ENCODE measurements at places on chromosomes 2 and 18.
A peak's percentile ranks its signal among the peaks of the same experiment; 100 is the strongest.

GRCh38 chr2:101560780-101561315, 85.9 kb upstream of the RFX8 start:
- DNase-seq = no peak
- H3K27me3 ChIP-seq = peaks cover 9% of the 10 kb centered on the region
- H3K27ac ChIP-seq = no peak overlapping the region
- H3K4me1 ChIP-seq = peaks cover 21% of the 10 kb centered on the region
- H3K36me3 ChIP-seq = peaks cover 6% of the 10 kb centered on the region

GRCh38 chr2:212299943-212300342, 238.7 kb downstream of the ERBB4 start:
- no peaks in the 10 kb centered on the region for H3K36me3 ChIP-seq
- H3K4me3 ChIP-seq = no peak overlapping the region
- no peaks in the 10 kb centered on the region for H3K27me3 ChIP-seq
- H3K4me1 ChIP-seq = no peaks in the 10 kb centered on the region

DNA sequence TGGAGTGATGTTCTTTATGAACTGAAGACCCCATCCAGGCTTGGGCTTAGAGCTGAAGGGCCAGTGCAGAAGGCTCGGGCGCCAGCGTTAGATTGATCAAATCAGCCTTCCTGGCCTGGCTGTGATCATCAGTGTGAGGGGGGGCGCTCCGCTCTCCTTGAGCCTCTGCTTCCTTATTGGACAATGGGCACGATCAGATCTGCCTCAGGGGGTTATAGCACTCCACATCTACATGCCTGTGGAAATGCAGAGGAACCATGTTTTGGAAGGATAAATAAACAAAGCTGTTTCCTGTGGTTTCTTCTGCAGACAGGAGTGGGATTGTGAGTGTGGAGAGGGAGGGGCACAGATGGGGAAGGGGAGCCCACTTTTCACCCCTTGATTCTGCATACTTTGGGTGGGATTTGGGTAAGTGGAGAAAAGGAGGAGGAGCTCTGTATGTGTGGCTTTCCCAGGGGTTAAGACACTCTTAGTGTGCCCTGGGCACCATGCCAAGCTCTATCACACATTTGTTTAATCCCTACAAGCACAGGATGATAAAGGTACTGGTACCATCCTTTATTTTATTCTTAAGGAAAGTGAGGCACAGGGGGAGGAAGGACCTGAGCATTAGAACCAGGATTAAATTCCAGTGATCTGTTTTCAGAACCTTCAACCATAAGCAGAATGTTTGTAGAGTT, 150.5 kb downstream of the EN1 start:
- H3K36me3 ChIP-seq = no peaks in the 10 kb centered on the region
- H3K27me3 ChIP-seq = peaks cover 11% of the 10 kb centered on the region
- H3K27ac ChIP-seq = no peak overlapping the region
- no peak for DNase-seq
- H3K4me3 ChIP-seq = no peak overlapping the region

DNA sequence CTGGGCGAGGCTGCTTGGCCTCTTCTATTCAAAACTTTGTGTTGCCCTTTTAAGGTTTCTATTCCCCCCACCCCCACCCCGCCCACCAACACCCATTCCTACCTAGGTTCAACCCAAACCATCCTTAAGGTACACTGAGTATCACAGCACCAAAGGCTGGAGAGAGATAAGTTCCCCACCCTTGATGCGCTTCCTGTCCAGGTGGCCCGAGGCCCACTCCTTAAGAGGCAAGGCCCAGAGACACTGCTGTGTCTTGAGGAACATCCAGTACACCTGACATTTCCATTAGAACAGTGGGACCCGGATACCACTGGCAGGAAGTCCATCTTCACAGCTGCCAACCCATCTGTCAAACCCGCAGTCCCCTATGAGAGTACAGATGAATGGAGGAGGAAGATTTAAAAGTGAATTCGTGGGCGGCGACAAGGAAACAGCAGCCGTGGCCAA, 277 bp upstream of the INPP1 start:
- H3K4me3 ChIP-seq = peak overlapping the region; percentile 85
- DNase-seq = no peak
- no peaks in the 10 kb centered on the region for H3K27me3 ChIP-seq
- no peaks in the 10 kb centered on the region for H3K36me3 ChIP-seq
- peak overlapping the region; percentile 82 for H3K27ac ChIP-seq
- peaks cover 27% of the 10 kb centered on the region for H3K4me1 ChIP-seq

- H3K27ac ChIP-seq = no peak overlapping the region
- peaks cover 29% of the 10 kb centered on the region for H3K4me1 ChIP-seq
- no peak overlapping the region for H3K4me3 ChIP-seq
- H3K27me3 ChIP-seq = no peaks in the 10 kb centered on the region
- no peak for DNase-seq
Measured at GRCh38 chr18:56649996-56650395, 1.2 kb upstream of the WDR7 start.

DNA sequence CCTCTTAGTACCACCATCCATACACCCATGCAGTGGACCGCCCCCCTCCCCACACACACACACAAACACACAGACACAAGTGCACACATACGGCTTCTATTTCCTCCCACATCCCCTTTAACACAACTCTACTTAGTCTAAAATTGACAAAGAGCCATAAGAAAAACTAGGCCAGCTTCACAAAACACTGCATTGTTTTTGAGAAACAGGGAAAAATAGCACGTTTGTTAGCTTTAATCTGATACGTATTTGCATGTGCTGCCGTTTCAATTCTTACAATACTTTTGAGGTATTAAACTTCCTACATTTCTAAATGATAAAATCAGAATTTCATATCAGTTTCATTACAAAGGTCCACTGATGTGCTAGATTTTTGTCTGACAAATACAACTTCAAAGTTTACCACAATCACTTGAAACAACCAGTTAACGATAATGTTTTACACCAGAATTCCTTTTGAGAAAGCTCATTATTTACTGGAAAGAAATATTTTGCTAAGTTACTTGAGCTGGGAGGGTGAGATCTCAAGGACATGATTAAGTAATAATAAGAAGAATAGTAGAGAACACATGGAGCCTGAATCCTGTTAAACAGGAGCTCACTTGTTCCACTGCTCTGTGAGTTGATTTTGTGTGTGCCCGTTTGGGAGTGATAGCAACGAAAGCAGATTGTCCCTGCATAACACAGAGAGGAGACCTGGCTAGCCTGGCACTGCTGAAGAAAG, 74.5 kb downstream of the MOGAT1 start:
- DNase-seq = no peak
- no peak overlapping the region for H3K4me3 ChIP-seq
- H3K27me3 ChIP-seq = no peaks in the 10 kb centered on the region
- peak overlapping the region; percentile 34 for H3K27ac ChIP-seq
- no peaks in the 10 kb centered on the region for H3K36me3 ChIP-seq
- peaks cover 36% of the 10 kb centered on the region for H3K4me1 ChIP-seq

DNA sequence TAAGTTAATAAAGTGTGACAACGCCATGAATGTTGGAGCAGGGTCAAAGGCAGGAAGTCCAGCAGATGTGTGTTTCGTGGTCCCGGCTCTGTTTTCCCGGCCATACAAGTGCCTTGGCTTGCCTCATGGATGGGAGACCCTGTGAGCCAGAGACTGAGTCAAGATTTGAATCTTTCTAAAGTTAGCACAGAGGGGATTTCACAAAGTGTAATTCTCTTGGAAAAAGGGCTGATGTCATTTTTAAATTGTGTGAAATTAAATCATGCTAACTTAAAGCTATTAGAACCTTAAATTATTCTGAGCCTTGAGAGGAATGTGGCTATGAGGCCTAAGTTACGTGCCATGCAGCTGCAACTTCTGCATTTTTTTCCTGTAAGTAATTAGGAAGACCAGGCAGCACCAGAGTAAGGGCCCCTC, 38.3 kb upstream of the RALBP1 start:
- H3K36me3 ChIP-seq = no peaks in the 10 kb centered on the region
- H3K27me3 ChIP-seq = peaks cover 4% of the 10 kb centered on the region
- H3K4me1 ChIP-seq = peaks cover 20% of the 10 kb centered on the region

- no peaks in the 10 kb centered on the region for H3K36me3 ChIP-seq
- H3K27me3 ChIP-seq = no peaks in the 10 kb centered on the region
- no peak overlapping the region for H3K27ac ChIP-seq
- peaks cover 28% of the 10 kb centered on the region for H3K4me1 ChIP-seq
Measured at GRCh38 chr2:201254081-201254730, 6.1 kb upstream of the CASP8 start.

DNA sequence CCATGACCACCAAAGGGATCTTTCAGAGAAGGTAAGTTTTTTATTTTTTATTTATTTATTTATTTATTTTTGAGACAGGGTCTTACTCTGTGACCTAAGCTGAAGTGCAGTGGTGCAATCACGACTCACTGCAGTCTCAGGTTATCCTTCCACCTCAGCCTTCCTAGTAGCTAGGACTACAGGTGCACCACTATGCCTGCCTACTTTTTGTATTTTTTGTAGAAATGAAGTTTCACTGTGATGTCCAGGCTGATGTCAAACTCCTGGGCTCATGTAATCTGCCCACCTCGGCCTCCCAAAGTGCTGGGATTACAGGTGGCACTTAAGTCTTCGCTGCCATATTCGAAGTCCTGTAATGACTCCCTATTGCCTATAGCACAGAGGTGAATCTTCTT, 342.5 kb downstream of the CYRIA start:
- H3K4me1 ChIP-seq = no peaks in the 10 kb centered on the region
- H3K27ac ChIP-seq = no peak overlapping the region
- H3K27me3 ChIP-seq = no peaks in the 10 kb centered on the region
- H3K4me3 ChIP-seq = no peak overlapping the region
- DNase-seq = no peak

DNA sequence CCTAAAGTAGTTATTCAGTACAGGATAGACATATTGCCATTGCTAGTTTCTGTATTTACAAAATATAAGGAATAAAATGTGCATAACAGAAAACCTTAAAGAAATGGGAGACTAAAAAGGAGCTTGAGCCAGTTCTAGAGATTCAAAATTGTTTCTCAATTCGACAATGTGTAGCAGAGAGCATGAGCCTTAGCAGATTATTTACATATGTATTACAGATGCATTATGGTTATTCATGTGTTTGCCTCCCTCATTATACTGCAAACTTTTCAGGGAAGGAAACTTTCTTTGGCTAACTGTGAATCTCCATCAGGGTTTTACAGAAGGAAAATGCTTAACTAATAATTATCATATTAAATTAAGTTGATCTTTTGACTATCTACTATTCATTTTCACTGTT, 854.4 kb upstream of the SLC39A10 start:
- H3K36me3 ChIP-seq = 0 out of 2 replicates have a peak, but pooled peaks cover 5% of the 10 kb centered on the region
- H3K27me3 ChIP-seq = no peaks in the 10 kb centered on the region
- no peak overlapping the region for H3K27ac ChIP-seq
- H3K4me1 ChIP-seq = no peaks in the 10 kb centered on the region
- no peak for DNase-seq
- no peak overlapping the region for H3K4me3 ChIP-seq

- H3K4me1 ChIP-seq = no peaks in the 10 kb centered on the region
- H3K36me3 ChIP-seq = no peaks in the 10 kb centered on the region
- peak; percentile 17 for DNase-seq
- H3K27me3 ChIP-seq = peaks cover 11% of the 10 kb centered on the region
Measured at GRCh38 chr18:24915547-24915946, 436.4 kb downstream of the ZNF521 start.

DNA sequence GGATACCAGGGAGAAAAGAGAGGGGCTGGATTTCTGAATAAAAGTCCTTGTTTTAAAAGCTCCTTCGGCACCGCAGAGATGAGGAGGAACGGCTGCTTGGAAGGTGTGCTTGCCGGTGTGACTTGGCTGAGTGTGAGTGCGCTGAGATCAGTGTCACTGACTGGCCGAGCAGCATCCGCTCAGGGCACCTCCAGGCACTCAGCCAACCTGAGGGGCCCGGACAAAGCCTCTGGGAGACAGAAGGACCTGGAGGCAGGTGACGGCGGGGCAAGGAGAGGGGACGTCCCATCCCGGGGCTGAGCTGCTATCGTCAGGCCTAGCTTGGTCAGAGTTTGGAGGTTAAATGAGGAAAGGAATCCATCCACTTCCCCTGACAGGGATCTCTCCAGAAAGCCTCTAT, 16.8 kb upstream of the ALLC start:
- H3K4me3 ChIP-seq = no peak overlapping the region
- no peaks in the 10 kb centered on the region for H3K36me3 ChIP-seq
- no peak for DNase-seq
- no peak overlapping the region for H3K27ac ChIP-seq
- H3K4me1 ChIP-seq = no peaks in the 10 kb centered on the region

DNA sequence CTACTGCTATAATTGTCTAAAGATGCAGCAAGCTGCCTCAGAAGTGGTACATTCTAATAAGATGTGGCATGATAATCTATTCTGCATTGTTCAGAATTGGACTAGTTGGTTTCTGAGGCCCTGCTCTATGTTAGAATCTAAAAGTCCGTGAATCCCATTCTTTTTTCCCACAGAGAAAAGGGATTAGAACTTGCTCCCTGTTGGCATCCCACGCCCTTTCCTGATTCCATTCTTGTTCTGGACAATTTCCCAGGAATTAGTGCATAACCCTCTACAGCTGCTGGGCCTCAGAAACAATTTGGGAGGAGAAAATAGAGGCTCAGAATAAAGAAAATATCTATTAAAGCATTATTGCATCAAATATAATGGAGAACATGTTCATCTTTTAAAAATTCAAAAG, 282.7 kb downstream of the NRXN1 start:
- H3K27ac ChIP-seq = no peak overlapping the region
- H3K27me3 ChIP-seq = no peaks in the 10 kb centered on the region
- no peaks in the 10 kb centered on the region for H3K36me3 ChIP-seq
- H3K4me1 ChIP-seq = no peaks in the 10 kb centered on the region
- no peak overlapping the region for H3K4me3 ChIP-seq
- DNase-seq = no peak

Data from HFFc6 (cell line).